NCI-H1436 treated with DMSO at 0.1 percent for 48 hours (cell line): ENCODE measurements at places on chromosomes 5 and 9.

DNA sequence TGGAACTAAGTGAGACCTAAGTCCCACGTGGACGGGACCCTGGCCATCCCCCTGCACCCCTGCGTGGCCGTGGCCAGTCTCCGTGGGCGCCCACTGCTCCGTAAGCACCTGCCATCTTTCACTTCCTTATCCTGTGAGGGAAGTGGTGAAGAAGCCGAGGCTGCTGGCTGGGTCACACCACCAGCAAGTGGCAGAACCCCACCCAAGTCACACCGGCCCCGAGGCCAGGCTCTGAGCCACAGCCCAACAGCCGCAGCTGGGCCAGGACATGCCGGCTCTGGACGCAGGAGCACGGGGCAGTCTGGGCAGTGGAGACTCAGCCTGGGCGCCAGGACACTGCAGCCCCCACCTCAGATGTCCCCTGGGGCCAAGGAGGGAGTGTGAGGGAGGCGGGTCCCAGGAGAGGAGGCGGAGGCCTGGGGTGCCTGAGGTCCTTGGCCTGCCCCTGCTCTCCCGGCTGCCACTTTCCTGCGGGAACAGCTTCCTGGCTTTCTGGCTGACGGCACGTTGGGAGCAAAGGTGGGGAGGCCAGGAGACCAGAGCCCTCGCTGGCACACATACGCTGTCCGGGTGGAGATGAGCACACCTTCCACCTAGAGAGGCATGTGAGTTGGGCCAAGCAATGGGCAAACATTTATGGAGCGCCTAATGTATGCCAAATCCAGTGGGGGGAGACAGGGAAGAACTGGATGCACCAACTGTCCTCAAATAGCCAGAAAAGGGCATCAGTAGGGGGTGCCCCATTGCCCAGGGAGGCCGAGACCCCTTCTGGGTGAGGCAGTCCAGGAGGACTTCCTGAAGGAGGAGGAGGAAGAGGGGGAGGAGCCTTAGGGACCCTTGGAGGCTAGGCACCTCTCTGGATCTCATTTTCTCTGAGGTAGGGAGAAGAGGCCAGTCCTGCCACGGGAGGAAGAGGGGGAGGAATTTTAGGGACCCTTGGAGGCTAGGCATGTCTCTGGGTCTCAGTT, 43.9 kb upstream of the EGFL7 start:
- no peak for DNase-seq

GRCh38 chr9:86690034-86690433, 257.3 kb downstream of the GAS1 start:
- DNase-seq, result no peak

DNA sequence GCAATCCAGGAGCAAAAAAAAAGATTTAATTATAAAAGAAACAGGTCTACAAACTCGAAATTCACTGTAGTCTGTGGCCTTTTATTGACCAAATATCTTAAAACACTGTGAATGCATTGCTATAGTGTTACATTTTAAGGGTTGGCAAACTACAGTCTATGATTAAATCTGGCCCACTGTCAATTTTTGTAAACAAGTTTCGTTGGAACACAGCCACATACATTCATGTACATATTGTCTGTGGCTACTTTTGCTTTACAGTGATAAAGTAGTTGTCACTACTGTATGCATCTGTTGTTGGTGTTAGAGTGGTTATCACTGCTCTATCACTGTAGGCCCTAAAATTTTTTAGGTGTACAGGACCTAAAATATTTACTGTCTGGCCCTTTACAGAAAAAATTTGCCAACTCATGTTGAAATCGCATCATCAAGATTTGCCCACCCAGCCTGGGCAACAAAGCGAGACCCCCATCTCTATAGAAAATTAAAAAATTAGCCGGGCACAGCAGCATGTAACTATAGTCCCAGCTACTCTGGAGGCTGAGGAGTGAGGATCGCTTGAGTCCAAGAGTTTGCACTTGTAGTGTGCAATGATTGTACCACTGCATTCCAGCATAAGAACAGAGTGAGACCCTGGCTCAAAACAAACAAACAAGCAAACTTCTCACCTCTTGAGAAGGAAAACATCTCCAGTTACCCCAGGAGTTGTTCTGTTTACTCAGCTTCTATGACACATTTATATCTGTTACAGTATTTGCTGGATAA, 89.0 kb downstream of the ERBIN start:
- no peak for DNase-seq

DNA sequence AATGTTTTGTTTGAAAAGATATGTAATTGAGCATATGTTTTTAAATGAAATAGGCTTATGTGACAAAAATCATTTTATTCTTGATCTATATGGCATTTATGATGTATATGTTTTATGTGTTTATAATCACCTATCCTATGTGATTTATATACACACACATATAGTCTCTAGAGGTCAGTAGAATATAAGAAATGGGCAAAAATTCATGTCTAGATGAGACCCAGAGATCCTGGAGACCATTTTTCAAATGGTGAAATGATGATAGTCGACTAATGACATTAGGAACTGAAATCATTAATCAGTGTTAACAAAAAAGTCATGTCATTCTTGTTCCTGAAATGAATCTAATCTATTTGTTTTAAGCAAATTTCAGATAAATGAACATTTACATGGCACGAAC, 709.2 kb upstream of the WWC1 start:
- DNase-seq, result no peak

DNA sequence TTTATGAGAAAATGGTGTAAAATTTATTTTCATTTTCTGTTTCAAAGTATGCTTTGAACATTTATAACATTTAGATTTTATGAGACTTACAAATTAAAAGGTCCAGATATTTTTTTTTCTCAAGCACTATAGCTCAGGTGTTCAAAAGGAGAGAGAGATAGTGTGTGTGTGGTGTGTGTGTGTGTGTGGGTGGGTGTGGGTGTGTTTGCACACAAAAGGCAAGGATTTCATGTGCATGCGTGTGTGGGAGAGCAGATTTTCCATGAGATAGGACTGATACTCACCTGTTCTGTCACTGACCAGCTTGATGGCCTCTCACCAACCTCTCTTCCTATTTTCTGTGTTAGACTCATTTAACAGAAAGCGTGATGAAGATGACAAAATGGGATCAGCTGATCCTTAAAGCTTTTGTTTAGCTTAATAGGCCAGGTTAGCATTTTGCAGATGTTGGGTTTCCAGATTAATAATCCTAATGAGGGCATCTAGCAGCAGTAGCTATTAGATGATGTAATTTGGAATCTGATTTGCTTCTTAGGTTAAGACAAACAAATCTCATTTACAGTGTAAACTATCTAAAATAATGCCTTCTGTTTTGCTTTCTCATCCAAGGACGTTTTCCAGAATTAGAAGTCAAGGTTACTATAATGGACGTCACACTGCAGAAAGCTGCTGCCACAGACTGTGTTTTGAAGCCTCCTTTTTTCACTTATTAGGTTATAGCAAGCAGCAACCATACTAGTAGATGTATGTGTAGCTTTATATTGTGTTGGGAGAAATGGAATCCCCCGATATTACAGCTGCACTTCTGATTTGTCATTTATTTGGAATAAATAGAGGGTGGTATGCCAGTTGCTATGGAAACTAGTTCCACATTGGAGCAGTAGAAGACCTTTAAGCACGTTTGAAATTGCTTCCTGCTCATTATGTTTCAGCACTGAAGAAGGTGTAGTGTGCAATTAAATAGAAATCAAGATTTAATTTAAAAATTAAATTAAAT, 355.6 kb downstream of the TAF11L14 start:
- peak; percentile 79 for DNase-seq

DNA sequence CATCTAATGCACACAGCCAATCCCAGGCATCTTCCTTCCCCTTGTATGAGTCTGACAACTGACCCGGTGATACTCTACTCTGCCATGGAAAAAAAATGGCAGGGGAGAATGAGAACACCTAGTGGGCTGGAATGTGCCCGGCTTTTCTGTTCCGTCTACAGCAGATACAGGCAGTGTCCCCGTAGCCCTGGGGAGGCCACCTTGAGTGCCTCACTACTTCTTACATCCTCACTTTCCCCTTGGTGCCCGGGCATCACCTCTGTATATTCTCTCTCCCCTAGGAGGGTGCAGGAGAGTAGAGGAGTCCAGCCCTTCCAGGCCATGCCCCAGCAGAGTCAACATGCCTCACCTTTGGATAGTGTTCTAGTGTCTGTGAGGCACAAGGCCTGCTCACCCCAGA, 56.2 kb downstream of the SYK start:
- no peak for DNase-seq

GRCh38 chr9:137336735-137337134, 34.7 kb upstream of the NRARP start:
- no peak for DNase-seq

DNA sequence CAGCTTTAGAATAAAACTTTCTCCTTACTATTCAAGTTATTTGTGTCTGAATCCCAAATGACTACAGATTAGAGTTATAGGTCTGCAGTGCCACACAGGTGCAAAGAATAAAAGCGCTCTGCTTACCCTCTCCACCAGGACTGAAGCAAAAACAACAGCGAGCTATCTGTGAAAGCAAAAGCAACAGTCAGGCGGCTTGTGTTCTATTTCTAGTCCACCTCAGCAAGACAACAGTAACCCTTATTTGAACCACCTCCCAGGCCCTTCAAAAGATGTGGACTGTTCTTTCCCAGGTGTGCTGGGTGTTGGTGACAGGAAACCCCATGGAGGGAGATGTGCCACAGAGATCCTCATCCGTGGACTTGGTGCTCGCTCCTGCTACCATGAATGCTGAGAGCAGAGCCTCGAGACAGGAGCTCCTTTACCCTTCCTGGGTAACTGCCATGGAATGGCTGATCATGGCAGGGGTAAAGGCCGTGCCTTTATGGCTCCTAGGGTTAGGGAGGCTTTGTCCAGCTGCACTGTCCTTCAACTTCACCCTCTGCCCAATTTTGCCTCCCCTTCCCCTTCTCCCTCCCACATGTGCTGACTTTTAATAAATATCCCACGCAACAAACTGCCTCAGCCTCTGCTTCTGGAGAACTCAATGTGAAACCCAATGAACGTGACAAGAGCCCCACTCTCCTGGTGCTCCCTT, 108.6 kb downstream of the SERINC5 start:
- no peak for DNase-seq

DNA sequence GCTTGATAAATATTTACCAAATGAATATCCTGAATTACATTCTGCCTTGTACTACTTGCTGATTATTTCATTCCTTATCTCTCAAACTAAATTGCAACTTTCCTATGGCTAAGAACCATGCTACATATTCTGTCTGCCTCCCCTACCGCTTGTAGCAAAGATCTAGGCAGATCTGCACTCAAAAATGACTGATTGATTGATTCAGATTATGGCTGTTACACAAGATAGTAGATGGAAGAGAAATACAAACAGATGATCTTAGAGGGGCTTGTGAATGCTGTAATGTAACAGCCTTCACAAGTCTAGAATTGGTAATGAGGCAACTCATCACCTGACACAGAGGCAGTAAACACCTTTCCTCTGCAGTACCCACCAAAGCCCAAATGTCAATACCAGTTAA, 446.1 kb downstream of the PRELID2 start:
- no peak for DNase-seq

- DNase-seq, result no peak
These were observed 309.4 kb downstream of the DIRAS2 start for GRCh38 chr9:90333226-90333625.

- no peak for DNase-seq
These were observed 844.3 kb upstream of the DMAC1 start for GRCh38 chr9:8643896-8644295.

DNA sequence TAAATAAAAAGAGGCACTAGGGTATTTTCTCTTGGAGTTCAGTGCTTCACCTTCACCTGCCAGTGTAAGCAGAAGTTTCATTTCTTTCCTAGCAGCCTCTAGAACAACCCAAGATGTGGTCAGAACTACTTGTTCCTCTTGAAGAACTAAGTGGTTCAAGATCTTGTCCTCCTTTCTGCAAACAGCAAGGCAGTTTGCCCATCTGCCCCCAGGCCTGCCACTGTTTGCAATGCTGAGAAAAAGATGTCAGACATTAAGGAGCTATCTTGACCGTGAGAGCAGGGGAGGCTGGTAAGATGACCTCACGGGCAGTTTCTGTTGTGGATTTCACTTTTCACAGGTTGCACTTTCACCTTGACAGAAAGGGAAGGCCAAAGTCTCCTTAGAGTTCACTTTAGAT, 52.0 kb upstream of the KLF4 start:
- DNase-seq, result no peak

GRCh38 chr5:171428809-171429542, 9.5 kb downstream of the FGF18 start:
- no peak for DNase-seq

DNA sequence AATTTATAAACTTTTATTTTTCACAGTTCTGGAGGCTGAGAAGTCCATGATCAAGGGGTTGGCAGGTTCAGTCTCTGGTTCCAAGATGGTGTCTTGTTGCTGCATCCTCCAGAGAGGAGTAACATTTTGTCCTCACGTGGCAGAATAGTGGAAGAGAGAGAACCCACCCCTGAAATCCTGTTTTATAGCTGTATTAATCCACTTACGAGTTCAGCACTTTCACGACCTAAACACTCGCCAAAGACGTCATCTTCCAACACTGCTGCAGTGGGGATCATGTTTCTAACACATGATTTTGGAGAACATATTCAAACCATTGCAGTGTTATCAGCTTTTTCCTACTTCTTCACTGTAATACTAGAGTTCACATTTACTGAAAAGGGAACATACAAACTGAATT, 233.0 kb upstream of the ATP10B start:
- DNase-seq, result no peak

GRCh38 chr5:19492861-19493260, 495.1 kb downstream of the CDH18 start:
- no peak for DNase-seq

- DNase-seq, result no peak
These were observed 1587.7 kb upstream of the NUDT12 start for GRCh38 chr5:105150323-105150722.

- no peak for DNase-seq
These were observed 1.4 kb upstream of the WNK2 start for GRCh38 chr9:93182572-93182971.

- no peak for DNase-seq
These were observed 72.1 kb upstream of the GRAMD2B start for GRCh38 chr5:126351153-126351552.

GRCh38 chr5:119427060-119427459, 25.2 kb upstream of the HSD17B4 start:
- DNase-seq, result no peak

GRCh38 chr9:113580041-113580953, 116.8 kb downstream of the RGS3 start:
- DNase-seq, result no peak

DNA sequence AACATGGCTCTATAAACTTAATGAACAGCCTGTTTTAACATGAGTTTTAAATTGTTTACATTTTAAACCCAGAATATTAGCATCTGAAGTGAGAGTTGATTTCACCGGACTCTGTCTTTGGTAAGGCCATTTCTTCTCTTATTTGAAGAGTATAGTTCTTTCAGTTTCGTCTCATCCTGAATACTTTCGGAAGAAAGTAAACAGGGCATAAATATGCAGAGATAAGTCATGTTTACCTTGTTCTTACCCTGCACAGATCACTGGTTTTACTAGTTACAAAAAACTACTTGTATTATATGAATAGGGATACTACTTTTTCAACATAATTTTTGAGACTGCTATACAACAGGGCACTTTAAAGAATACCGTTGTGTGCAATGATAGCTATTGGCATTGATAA, 656.3 kb upstream of the ZNF608 start:
- DNase-seq, result no peak

GRCh38 chr9:113125386-113126035, 25.3 kb upstream of the SLC31A2 start:
- DNase-seq, result no peak
